ENCODE measurements at places on chromosomes 6 and 20.
A peak's percentile ranks its signal among the peaks of the same experiment; 100 is the strongest.

DNA sequence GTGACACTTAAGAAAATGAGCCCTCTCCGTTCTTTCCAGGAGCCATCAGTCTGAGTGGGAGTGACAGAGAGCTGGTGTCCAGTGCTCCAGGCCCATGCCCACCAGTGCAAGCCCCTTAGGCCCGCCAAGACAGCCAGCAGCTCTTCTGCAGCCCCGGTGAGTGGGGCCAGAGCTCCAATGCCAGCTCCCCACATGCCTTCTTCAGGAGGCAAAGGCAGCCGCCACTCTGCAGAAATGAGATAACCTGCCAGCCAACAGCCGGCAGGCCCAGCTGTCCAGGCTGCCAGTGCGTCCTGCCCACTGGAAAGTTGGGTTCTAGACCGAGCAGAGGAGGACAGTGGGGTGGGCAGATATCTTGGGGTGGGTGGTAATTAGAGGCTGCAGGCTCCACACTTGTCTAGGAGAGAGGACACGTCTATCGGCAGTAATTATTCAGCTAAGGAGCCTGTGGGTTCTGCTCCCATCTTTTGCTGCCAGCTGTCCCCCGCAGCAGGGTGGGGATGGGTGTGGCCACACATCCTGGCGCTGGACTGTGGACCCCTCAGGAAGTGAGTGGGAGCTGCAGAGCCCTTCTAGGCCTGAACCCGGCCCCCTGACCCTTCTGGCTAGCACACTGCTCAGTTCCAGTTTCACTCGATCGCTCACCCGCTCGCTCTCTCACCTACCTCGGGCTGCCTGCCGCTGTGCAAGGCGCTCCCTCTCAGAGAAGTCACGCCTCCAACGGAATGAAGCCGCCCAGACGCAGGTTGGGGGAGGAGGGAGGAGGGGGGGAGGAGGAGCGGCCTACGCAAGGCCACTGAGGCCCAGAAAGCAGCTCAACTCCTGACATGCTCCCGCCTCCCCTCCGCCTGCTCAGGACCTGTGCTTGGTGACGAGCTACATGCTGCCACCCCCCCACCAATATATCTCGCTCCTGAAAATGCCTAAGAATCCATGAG, 3.6 kb downstream of the GRM4 start:
- no peak for DNase-seq

- DNase-seq = no peak
Observed at GRCh38 chr20:11452326-11452725, 465.4 kb upstream of the BTBD3 start.

DNA sequence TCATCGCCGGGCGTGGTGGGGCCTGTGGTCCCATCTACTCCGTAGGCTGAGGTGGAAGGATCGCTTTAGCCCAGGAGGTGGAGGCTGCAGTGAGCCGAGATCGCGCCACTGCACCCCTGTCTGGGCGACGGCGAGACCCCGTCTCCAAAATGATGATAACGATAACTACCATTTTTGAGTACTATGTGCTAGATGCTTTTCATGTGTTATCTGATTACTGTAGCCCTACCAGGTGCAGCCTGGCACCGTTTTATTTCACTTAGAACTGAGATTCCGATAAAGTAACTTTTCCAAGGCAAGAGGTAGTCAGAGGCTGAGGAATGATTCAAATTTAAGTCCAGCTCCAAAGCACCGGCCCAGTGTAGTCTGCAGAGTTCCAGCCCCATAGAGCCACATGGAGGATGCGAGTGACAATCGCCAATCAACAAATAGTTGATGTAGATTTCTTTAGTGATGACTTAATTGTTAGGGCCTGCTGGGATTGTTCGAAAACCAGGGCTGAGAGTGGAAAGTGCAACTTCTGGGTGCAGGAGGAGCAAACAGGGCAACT, 727 bp downstream of the ERMARD start:
- DNase-seq = no peak

- DNase-seq = no peak
Observed at GRCh38 chr20:61662226-61662967, 403.3 kb downstream of the TAF4 start.

DNA sequence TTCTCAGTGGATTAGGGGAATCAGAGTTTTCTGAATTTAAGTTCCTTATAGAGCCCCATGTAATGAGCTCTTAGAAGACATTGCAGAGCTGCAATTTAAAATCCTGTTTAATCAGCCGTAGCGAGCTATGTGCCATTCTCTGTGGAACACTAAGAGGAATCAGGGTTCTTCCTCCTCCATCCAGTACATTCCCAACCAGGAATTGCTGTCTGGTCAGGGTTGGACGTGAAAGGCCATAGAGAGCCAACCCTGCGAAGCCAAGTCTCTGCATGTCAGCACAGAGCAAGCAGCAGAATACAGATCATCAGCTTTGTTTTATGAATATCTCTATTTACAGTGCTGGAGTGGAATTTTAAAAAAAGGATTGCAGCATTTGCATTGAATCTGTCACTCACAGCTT, 366.0 kb downstream of the LAMA2 start:
- DNase-seq = no peak

- no peak for DNase-seq
Observed at GRCh38 chr6:139308936-139309603, 17.3 kb upstream of the TXLNB start.

GRCh38 chr6:107646176-107646575, 156.3 kb downstream of the SOBP start:
- no peak for DNase-seq

GRCh38 chr6:106963544-106963943, 11.0 kb downstream of the CD24 start:
- DNase-seq = no peak

GRCh38 chr6:37019065-37019450, 13.6 kb downstream of the FGD2 start:
- no peak for DNase-seq

- DNase-seq = no peak
Observed at GRCh38 chr20:8368670-8369069, 236.6 kb downstream of the PLCB1 start.

- DNase-seq = no peak
Observed at GRCh38 chr6:154515826-154516225, 5.3 kb upstream of the CNKSR3 start.

DNA sequence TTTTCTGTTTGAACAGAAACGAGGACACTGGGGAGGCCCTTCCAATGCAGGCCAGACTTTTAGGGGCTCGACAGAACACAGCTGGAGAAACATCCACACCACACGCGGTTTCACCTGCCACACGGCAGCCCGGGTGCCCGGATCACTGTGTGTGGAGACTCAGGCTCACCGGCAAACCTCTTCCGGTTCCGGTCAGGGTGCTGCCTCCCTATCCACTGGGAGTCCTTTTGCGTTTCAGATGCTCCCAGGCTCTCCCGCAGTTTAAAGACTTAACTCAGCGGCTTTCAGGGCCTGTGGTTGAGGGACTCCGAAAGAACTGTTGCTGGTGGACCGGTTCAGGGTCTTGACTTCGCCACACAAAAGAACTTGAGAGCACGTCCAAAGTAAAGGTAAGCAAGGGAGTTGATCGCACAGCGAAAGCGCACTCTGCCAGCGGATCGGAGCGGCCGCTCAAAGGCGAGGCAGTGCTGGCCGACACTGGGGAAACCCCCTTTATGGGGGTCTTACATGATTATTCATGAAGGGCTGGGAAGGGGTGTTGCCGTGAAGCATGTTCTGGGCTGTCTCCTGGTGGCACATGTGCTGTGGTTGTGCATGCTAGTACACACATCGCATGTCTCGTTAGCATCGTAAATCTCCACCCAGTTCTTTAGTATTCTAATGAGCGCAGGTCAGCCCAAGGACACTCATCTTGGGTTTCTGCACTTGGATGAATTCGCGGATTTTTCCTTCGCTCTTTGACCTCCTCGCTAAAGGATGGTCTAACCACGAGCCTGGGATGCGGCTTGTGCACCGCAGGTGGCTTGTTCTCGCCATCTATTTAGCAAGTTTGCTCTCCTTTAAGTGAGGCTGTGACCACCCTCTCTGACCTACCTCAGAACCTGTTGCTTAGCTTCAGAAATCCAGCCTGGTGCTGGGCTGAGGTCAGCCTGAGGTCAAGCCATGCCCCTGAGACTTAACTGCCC, 180.3 kb downstream of the CDH26 start:
- DNase-seq = no peak

- no peak for DNase-seq
Observed at GRCh38 chr20:18839507-18840247, 26.1 kb downstream of the SCP2D1 start.

GRCh38 chr6:52381249-52381648, 19.3 kb downstream of the PAQR8 start:
- DNase-seq = no peak

GRCh38 chr20:22569353-22569752, 15.0 kb downstream of the FOXA2 start:
- DNase-seq = no peak

DNA sequence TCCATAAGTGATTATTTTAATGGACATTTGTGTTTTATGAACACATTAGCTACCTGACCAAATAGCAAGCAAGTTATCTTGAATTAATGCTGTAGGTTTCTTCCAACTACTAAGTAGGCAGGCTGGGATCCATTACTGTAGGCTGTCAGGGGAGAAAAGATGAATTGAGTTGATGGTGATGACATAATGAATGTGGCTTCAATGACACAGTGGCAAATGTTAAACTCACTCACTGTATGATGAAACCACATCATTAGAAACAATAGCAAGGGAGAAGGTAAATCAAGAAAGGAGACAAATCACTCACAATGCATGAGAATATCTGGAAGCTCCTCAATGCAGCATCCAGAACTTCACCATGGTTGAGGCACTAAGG, 529.7 kb upstream of the CITED2 start:
- DNase-seq = no peak

DNA sequence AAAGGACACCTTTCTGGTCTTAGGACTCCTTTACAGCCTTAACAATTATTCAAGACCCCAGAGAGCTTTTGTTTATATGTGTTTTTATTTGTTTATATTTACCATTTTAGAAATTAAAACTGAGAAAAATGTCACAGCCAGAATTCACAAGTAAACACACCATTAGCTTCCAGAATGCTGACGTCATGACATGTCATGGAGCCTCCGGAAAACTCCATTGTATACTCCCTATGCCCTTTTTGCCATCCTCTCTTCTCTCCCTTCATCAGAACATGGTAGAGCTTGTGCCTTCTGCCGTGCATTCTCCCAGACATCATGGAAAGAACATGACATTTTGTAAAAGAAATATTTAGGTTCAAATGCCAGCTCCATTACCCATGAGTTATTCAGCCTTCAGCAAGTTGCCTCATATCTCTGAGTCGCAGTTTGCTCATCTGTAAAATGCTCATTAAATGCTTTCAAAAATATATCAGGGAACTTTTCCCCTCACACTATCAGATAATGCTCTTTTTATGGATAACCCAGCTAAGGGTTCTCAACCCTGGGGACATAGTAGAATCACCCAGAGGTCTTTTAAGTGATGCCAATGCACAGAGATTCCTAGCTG, 27.8 kb downstream of the TNFAIP3 start:
- no peak for DNase-seq

DNA sequence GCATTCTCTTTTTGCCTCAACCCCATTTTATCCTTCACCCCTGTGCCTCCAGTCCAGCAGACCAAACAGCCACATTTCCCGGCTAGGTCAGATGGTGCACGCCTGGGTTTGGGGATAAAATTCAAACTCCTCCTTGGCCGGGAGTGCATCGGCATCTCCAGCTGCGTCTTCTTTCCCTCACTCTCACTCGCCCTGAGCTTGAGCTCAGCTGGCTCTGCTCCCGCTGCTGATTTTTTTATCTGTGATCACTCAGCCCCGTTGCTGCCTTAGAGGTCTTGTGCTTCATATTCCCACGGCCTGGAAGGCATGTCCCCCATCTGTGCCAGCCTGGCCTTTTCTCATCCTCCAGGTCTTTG, 6.8 kb upstream of the EZR start:
- DNase-seq = no peak

- DNase-seq = no peak
Observed at GRCh38 chr20:19074828-19075516, 137.5 kb upstream of the SLC24A3 start.

- DNase-seq = no peak
Observed at GRCh38 chr20:62413896-62414481, 6.9 kb upstream of the CABLES2 start.

- DNase-seq = peak; percentile 25
Observed at GRCh38 chr20:325889-326644, 715 bp downstream of the SOX12 start.

DNA sequence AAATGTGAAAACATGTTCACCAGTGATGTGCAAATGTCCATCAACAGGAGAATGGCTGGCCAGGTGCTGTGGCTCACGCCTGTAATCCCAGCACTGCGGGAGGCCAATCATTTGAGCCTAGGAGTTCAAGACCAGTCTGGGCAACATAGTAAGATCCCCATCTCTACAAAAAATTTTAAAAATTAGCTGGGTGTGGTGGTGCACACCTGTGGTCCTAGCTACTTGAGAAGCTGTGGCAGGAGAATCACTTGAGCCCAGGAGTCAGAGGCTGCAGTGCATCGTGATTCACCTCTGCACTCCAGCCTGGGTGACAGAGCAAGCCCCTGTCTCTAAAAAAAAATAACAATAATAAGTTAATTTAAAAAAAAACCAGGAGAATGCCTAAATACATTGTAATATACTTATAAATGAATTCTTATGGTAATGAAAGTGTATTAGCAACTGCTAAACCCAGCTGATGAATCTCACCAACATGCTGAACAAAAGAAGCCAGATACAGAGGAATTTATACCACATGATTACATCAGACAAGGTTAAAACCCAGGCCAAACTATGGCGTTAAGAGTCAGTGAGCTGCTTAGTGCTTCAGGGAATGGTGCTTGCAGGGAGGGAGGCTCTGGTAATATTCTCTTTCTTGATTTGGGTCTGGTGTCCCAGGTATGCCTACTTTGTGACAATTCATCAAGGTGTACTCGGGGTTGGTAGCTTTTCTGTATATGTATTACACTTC, 36.4 kb downstream of the RPP40 start:
- no peak for DNase-seq

DNA sequence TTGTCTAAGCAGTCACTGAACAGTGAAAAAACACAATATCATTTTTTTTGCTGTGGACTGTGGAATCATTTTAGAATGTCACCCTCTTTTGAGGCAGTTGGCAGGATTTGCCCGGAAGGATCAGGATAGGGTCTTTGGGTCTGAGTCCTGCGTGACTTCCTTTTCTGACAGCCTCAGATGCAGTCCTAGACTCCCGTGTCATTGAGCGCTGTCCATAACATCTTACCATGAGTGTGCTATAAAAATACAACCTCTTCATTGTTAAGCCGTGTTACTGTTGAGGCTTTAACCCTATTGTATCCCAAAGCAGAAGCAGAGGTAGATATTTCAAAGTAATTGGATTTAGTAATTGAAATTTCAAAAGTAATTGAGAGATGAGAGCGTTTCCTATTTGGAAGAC, 30.6 kb downstream of the ARID1B start:
- DNase-seq = no peak

GRCh38 chr6:156686301-156686994, 90.7 kb upstream of the ARID1B start:
- DNase-seq = peak; percentile 35

GRCh38 chr20:20953738-20954618, 152.2 kb downstream of the LINC00237 start:
- no peak for DNase-seq

DNA sequence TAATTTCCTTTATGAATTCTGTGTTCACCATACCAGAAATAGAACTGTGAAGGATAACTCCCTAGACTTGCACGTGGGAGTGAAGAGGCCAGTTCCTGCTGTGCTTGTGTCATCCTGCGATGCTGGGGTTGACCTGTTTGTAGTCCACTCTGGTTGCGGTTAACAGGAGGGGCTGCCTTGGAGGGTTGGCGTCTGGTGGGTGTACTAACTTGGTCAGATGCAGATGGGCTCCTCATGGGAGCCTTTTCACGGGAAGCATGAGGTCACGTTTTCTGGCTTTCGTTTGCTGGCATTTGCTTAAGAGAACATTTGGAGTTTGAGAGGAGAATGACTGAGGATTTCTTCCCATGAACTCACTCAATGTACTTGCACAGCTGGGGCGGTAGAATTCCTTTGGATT, 41.2 kb downstream of the IGF2R start:
- DNase-seq = no peak

All from activated naive CD4-positive, alpha-beta T cell (primary cell).